ELR (cell line): ENCODE measurements at places on chromosomes 12 and 14.

- DNase-seq, result no peak
Measured at GRCh38 chr14:103302966-103303365, 31.1 kb upstream of the EIF5 start.

DNA sequence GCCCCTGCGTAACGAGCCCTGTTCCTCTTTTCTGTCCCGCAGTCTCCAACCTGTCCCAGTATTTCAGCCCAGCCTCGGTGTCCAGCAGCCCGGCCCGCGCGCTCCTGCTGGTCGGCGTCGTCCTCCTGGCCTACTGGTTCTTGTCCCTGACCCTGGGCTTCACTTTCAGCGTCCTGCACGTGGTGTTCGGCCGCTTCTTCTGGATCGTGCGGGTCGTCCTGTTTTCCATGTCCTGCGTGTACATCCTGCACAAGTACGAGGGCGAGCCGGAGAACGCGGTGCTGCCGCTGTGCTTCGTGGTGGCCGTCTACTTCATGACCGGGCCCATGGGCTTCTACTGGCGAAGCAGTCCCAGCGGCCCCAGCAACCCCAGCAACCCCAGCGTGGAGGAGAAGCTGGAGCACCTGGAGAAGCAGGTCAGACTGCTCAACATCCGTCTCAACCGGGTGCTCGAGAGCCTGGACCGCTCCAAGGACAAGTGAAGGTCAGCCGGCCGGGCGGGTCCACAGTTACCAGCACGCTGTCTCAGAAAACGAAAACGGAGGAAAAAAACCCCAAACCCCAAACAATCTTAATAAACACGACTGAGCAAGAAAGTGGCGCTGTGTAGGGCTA is 31.6 kb downstream of the BRI3BP start:
- DNase-seq, result no peak

- DNase-seq, result peak; percentile 66
Measured at GRCh38 chr12:65965358-65965757, 141.1 kb downstream of the HMGA2 start.

DNA sequence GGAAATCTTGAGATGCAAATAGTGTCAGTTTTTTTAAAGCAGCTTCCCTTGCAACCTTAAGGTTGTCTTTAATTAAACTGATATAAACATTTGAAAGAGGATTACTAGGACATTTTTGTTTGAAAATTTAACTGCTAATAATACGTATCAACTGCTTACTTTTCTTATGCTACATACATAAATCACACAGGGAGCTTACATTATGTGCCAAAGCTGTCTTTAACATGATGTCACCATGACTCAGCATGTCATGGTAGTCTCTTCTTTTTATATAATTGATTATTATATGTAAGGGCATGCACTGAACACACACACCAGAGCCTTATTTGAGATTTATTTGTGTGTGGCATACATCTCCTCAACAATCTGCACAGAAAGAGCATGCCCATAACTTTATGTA is 63.0 kb upstream of the PTHLH start:
- DNase-seq, result peak; percentile 89

DNA sequence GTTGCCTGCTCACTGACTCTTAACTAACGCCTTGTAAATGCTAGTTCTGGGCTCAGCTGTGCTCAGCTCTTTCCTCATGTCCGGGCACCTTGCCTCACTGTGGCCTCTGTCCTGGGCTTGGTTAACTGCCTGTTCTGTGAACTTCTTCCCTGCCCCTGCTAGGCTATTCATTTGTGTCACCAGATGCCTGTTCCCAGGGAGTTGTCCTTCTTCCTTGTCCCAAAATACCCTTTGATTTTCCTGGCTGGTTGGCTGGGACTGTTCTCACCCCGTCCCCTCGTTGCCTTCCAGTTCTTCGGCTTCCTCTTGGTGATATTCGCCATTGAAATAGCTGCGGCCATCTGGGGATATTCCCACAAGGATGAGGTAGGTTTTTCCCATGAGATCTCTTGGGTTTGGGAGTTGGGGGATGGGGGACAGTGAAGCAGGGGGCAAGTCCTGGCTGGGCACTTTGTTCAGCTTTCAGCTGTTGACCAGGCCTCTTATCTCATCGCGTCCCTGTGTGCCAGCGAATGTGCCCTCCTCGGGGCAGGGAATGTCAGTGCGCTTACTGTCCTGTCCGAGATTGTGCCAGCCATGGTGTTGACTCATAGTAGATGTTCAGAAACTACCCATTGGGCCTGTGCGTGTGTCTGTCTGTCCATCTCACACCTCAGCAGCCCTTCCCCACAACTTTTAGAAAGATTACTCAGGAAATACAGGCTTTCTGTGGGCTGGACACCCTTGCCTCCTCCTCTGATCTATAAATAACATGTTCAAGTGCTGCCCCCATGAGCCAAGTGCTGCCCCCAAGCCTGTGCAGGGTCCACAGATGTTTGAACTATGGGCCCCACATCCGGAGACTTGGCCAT is 33.1 kb downstream of the CD9 start:
- no peak for DNase-seq

- no peak for DNase-seq
Measured at GRCh38 chr12:68561830-68562229, 48.9 kb upstream of the RAP1B start.

GRCh38 chr14:93381644-93382043 is 34.7 kb downstream of the COX8C start:
- peak; percentile 1 for DNase-seq
